ENCODE measurements at places on chromosomes 3 and 15.

GRCh38 chr3:170909129-170909903 lies 879 bp upstream of the EIF5A2 start:
- no peak for DNase-seq

DNA sequence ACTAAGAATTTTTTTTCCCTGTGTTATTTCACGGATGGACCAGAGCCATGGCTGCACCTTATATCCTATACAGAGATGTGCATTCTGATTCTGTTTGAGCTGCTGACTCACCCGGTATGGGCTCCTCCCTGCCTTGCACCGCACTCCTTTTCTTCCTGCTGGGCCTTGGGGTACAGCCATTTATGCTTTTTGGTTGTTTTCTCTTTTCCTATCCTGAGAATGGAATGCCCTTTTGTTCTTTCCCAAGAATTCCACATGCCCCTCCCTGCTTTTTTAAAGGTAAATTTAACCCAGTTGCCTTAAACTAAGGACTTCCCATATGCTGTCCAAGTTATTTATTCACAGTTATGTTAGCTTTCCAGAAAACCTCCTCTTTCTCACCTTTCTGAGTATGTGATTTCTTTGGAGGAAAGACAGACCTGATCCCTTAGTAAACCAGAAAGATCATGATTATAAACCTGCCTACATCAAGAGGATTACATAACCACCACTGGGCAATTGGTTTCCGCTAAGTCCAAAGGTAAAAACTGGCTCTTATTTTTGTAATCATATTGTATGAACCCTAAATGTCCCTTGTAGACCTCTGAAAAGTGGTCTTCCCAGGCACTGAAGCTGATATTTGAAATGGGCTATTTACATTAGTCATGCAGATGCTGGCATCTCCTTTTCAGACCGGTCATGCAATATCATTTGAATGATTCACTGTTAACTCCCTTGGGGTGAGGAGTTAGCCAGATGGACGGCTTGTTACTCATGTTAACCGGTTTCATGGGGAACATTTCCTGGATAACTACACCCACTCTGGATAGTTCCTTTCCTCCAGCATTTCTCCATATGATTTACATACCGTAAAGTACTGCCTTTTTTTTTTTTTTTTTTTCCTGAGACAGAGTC lies 45.5 kb downstream of the TMOD3 start:
- DNase-seq = no peak

GRCh38 chr3:119329551-119329950 lies 35.4 kb downstream of the ARHGAP31 start:
- DNase-seq = no peak

DNA sequence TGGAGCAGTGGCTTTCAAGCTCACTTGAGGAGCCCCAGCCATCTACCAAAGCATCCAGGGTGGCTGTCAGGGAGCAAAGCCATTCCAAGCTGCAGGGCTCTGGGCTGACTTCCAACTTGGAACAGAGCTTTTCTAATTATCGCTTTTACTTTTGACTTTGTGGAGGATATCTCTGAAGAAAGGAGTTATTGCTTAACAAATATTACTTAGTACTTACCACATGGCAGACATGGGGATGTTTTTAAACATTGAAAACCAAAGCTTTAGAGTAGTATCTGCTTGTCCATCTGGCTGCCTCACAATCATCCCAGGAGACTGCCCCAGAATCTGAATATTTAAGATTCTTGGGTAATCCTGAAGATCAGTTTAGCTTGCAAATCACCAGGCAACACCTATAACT lies 8.9 kb downstream of the TAGLN3 start:
- no peak for DNase-seq

DNA sequence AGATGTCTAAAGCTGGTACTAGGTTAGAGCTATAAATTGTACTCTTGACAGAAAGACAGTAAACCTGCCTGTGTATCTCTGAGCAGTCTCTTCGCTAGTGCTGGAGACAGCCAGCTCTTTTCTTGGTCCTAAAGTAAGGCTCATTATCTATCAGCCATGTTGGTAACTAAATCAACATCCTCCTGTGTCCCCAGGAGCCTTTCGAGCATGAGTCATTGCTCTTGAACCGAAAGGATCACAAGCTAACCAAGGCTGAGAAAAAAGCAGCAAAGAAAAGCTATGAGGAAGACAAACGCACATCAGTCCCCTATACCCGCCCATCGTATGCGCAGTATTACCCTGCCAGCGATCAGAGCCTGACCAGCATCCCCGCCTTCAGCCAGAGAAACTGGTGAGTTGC lies 25.0 kb upstream of the TEX264 start:
- DNase-seq = no peak

DNA sequence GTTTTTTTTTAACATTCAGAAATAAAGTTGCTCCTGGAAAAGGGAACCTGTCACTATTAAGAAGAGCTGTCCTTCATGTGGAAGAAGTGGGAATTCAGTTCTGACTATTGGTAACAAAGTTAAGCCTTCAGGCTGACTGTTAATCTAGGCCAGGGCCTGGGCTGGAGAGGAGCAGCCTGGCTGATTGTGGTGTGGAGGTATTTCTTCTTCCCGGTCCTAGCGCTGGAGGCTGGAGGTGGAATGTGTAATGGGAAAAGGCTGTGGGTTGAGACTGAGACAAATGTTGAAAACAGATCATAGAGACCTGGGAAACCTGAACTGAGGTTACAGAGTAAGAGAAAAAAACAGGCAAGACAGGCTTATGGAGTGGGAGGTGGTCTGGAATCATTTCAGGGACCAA lies 23.8 kb upstream of the SH3BP5 start:
- no peak for DNase-seq

- no peak for DNase-seq
These were observed 44.4 kb upstream of the FAN1 start for GRCh38 chr15:30859091-30859874.
